Endothelial cell of umbilical vein (primary cell): ENCODE measurements at places on chromosomes 4 and X. TPM values are rescaled to one million over a fixed set of nuclear protein-coding genes. Genes with fewer than 3 reads are reported as not detected.

Gene ACE2
- not detected in 2 replicates for total RNA-seq

Gene ANOS1
- total RNA-seq = 0.18 and 0.55 TPM in 2 replicates

Gene PABPC4L
- total RNA-seq = 1.3 and 1.6 TPM in 2 replicates

Gene STOX2
- 0.02 and 0.24 TPM in 2 replicates for total RNA-seq

Gene HSD17B13
- total RNA-seq = not detected in 2 replicates

Gene CPZ
- total RNA-seq = not detected in 2 replicates
